Stimulated activated CD4-positive, alpha-beta T cell treated with anti-CD3 and anti-CD28 coated beads, Interleukin-15, amount 100 ng/mL, for 24 hours (primary cell): ENCODE measurements at places on chromosomes 1 and 21.

DNA sequence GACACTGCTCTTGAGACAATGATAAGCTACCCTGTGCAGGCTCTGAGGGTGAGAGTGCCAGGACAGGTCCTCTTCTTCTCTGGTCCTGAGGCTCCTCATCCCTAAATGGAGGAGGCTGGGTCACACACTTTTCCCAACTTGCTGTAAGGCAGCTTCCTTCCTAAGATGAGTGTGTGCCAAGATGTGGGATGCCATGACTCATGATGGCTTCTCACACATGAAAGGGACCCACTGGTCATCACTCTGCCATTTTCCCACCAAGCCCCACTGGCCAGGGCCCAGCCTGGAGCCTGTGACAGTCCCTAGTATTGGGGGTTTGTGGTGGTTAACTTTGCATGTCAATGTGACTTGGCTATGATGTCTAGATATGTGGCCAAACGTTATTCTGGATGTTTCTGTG is 54.4 kb downstream of the CNIH3 start:
- no peak for DNase-seq

DNA sequence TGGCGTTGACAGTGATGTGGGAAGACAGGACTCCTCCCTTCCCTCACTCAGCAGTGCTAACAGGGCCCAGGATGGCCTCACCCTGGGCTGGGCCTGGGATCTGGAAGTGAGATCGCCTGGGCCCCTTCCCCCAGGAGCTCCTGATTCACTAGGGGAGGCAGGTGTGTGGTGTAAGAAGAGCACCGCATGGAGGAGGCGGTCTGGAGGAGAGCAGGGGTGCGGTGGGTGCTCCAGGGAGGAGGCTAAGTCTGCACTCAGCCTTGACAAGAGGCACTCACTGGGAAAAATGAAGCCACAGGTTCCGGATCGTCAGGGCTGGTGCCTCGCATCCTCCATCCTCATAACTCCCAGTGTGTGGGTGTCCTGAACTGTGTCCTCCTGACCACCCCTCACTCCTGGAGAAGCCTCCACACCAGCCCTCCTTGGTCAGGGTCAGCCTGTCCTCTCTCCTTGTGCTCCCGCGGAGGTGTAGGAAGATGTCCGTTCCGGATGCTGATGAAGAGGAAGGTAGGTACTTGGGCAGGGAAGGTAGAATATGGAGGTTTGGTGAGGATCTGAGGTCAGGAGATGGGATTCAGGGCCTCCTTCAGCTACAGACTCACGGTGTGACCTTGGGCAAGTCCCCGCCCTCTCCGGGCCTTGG is 142.1 kb upstream of the WNT4 start:
- DNase-seq = no peak

DNA sequence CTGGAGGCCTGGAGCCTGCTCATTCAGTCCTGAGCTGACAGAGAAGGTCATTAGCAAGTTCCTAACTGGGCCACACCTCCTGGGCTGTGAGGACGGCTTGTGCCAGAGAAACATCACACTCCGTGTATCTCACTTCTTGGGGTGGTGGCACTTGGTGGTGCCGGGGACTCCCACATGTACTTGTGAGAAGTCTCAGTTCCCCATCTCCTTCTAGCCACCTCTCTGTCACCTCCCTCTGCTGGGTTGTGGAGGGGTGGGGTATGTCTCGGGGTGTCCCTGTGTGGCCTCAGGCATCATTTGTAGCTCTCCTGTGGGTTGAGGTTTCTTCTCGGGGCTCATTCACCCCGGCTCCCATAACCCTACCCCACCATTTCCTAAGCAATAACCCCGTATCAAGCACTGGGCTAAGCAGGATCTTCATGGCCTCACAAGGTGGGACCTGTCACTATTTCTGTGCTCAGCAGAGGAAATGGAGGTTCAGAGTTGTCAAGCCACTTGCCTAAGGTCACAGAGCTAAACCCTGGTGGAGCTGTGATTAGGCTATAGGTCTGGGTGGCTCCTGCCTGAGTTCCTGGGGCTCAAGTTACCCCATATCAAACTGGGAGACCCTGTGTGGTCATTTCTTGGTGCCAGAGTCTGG is 62.5 kb downstream of the UBIAD1 start:
- DNase-seq = no peak

GRCh38 chr1:212118167-212118871 is 82.8 kb downstream of the DTL start:
- no peak for DNase-seq

DNA sequence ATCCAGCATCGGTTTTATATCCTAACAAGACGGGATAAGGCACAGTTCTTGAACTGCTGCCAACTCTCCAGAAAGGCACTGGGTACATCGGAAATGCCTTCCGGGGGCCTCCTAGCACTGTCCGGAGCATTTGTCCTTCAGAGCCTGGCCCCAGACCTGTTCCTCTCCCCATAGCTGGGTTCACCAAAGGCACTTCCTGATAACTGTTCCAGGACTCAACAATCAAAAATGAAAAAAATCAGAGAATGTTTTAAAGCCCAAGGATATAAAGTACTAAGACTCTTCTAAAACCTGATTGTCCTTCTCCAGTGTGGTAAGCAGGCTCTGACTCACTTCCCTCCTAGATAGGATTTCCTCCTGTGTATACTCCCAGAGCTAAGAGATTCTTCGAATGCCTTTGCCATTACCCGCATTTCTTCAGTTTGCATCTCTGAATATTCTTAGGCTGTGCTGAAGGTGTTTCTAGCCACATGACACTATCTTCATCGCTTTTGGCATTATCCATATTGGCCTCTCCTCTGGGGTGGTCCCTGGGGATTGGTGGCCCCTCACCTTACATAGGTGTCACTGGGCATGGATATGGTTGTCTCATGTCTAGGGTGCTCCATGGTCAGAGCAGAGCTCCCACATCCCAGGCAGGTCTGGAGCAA is 112.9 kb downstream of the ZBTB18 start:
- DNase-seq = no peak

- DNase-seq = no peak
Observed at GRCh38 chr21:29219165-29219770, 79.5 kb upstream of the BACH1 start.

DNA sequence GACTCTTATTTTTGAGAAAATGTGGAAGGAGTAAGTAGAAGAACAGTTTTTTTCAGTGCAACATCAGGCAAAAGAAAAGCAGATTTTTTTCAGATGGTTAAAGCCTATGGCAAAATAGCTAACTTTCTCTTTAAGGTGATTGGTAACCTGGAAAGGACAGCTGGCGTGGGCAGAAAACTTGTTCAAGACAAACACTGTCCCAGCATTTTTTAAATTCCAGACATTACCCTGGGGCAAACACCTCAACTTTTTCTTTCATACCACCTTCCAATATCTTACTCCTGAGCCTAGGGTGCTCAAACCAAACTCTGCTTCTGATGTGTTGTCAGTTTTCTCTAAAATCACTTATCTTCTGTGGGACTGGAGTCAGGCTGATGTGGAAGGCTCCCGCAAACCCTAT is 2.7 kb upstream of the LEPR start:
- no peak for DNase-seq

DNA sequence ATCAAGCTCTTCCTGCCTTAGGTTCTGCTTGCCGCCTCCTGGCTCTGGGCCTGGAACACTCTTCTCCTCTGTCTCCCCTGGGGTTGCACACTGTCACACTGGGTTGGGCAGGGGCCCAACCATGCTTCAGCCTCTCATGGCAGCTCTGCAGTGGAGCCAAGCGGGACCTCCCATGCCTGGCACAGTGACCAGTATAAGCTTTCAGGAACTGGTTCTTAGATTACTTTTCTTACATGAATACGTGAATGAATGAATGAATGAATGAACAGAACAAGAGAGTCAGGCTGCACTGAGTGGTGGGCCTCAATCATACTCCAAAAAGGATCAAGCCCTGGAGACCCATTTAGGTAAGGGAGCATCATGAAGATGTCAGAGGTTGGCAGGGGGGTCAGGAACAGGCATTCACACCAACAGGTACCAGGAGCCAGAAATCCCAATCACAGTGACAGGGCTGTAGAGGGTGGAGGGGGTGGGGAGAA is 30.8 kb upstream of the TMEM125 start:
- DNase-seq = no peak

DNA sequence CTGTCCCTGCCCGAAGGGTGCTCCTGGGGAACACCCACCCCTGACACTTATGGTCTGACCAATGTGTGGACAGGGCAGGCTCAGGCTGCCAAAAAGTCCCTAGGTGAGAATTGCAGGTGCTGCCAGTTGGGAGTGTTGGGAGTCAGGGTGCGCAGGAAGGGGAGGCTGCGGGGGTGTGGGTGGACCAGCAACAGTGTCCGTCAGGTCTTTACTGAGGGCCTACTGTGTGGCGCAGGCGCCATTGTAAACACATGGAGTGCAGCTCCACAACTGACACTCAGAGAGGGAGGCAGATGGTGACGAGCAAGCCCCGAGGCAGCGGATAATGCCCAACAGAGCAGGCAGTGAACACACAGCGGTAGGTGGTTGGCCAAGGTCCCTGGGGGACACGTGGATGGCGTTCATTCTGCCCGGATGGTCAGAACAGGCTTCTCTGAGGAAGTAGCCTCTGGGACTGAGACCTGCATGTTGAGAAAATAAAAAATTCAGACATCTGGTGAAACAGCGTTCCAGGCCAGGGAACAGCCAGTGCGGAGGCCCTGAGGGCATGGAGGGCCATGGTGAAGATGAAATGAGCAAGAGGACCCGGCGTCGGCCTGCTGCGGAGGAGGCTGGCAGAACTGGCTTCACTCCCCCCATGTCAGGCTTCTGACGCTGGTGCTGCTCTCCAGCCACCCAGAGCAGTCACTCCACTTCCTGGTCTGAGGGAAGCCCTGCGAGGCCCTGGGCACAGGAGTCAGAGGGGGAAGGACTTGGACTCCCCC is 136.2 kb upstream of the ZBTB40 start:
- DNase-seq = no peak

- DNase-seq = no peak
Observed at GRCh38 chr1:170669586-170670530, 5.9 kb downstream of the PRRX1 start.

DNA sequence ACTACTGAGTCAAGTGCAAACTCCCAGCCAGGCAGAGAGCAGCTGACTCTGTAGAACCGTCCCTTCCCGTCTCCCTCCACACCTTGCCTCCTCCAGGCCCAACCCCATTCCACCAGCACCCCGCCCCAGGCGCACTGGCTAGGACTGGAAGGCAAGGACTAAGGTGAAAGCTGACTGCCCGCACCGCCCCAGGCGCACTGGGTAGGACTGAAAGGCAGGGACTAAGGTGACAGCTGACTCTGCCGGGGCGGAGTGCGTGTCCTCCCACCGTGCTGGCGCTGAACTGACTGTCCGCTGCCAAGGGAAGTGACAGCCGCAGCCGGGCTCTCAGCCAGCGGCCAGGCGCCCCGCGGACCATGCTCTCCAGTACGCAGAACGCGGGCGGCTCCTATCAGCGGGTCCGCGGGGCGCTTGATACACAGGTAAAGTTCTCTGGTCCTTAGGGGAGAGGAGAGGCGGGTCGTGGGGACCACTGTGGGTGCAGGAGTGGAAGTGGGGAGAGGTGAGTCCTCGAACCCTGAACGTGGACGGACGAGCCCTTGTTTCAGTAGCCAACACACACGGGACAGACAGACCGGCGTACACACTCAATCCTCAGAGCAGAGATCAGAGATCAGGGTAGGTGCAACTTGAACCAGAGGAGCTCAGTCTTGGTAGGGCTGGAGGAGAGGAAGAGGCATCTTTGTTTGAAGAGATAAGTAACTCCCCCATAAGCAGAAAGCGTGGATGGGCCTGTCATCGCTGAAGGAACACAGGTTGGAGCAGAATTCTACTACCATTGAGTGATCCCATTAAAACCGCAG is 58.0 kb downstream of the RBM11 start:
- peak; percentile 19 for DNase-seq

DNA sequence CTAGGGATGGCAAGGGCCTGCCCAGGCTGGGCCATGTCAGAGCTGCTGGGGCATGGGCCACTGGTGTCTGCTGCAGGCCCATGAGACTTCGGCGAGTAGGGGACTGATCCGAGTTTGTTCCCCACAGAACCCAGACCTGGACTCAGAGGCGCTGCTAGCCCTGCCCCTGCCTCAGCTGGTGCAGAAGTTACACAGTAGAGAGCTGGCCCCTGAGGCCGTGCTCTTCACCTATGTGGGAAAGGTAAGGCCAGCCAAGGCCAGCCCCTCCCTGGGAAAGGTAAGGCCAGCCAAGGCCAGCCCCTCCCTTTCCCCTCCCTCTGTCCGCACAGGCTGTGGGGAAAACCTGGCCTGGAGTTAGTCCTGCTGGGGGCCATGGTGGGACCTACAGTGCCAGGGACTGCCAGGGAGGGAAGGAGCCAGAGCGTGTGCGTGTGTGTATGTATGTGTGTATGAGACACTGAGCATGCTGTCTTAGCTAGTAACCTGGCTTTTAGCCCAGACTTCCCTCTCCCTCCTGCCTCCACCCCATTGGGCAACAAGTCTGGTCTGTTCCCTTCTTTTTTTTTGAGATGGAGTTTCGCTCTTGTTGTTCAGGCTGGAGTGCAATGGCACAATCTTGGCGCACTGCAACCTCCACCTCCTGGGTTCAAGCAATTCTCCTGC is 8.0 kb downstream of the FAAH start:
- DNase-seq = no peak

GRCh38 chr1:2046953-2047748 is 3.1 kb upstream of the PRKCZ start:
- DNase-seq = no peak

DNA sequence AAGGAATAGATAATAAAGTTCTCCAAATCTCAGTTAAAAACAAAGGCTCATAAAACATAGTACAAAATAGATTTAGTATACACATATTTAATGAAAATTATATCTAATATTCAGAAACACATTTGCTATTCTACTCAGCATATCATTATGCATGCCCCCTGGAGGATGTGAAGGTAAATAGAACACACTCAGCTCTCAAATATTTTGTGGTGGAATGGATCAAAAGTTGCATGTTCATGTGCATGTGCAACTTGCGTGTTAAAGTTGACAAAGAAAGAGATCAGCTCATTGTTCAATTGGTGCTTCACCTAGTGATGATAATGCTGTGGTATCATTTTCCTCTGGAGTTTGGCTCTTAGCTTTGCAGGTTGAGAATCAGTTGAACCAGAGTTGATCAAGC is 4.9 kb upstream of the ZNF644 start:
- DNase-seq = no peak

DNA sequence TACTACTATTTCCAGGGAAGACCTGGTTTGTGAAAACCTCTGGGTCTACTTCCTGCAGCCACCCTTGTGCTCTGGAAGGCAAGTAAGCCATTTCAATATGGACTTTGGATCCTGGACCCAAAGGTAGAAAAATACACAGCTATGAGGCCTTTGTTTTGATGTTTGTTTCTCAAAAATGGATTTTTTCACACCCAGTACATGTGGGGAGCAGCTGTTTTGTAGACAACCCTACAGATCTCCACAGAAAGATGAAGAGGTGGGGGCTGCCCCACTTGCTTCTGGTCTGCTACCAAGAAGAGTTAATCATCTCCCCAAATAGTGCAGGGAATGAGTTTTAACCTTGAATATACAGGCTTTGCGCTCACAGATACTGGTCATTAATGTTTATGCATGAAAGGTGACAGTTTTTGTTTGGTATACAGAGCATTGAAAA is 29.2 kb downstream of the ZNF281 start:
- peak; percentile 6 for DNase-seq
